Gastroesophageal sphincter (tissue), 4 donors: ENCODE measurements at places on chromosomes 16 and 17.
A peak's percentile ranks its signal among the peaks of the same experiment; 100 is the strongest.

DNA sequence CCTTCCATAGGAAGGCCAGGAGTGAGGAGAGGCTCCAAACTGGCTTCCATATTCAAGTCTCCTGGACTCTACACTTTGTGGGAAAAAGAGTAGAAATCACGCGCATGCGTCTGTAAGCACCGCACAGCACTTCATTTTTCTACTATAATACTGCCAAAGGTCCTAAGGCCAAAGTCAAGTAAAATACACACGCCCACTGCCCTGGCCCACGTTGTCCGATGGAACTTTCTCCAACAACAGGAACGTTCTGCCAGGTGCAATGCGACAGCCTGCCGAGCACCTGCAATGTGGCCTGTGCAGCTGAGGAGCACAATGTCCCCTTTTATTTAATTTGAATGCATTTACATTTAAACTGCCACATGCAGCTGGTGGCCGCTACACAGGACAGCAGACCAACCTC, 23.5 kb downstream of the DNASE1 start:
- ATAC-seq, result no peak

DNA sequence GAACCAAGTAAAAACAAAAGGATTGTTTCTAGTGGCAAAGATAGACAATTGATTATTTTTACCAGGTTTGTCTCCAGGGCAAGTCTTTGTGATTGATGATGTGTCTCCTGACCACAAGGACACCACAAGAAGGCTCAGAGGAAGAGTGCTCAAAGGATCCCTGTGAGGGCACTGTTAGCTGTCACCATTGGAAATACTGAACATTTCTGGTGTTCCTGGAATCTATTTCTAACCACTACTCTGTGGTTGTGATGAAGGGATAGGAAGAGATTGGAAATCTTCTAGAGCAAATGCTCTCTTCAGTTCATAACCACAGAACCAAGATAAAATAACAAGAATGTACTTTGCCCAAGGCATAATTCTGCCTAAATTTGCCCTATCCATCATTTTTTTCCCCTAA, 15.3 kb downstream of the RNF43 start:
- no peak for ATAC-seq

DNA sequence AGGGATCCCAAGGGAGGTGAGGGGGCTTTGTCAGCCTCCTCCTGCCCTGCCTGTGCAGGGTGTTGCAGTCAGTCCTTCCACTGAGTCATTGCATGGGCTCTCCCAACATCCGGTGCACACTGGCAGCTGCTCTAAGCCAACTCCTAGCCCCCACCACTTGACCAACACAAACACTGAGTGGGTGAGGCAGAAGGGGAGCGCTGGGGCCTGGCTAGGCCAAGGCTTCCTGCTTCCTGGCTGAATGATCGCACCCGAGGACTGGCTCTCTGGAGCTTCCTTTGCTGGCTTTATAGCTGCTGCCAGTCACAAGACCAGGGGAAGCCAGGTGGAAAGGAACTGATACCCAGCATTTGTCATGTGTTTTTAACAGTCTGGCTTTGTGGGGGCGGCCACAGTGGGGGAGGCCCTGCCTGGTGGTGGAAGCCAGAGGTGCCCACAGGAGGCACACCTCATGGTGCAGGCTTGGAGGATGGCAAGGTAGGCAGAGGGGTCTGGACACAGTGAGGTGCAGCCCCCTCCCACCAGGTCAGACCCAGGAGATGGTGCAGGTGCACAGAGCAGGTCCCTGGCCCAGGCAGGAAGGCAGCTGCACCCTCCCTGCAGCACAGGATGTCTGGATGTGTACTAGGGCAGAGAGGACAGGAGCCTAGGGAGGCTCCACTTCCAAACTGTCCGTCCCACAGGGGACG, 6.8 kb downstream of the MPG start:
- peak; percentile 89 for ATAC-seq

- ATAC-seq, result no peak
These were observed 24.3 kb downstream of the GOSR2 start for GRCh38 chr17:46947216-46947615.

DNA sequence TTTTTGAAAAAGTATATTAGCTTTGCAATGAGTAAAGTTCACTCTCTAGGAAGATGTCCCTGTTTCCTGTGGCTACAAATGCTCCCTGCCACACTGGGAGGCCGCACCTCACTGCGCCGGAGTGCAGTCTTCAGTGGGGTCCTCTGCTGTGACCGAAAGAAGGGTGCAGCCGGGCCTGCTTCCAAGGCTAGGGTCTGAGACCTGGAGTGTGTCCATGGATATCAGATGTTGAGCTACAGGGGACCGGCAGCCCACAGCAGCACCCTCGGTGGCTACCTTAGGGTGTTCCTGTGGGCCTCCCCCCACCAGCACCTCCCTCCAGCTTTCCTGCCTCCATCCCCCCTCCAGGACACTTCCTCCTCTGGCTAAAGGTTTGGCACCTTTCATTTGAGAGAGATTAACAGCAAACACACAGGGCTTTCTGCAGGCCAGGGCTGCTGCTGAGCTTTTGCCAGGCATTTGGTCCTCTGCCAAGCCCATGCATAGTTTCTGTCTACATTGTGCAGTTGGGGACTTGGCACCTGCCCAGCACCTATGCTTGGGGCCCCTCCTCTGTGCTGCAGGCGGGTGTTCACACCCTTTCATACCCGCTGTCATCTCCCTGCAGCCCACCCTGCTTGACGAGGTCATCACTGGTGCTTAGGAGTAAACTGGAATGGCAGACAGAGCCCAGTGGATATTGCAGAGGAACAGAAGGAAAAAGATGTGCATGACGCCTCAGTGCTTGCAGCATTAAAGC, 33.8 kb upstream of the CRISPLD2 start:
- peak; percentile 62 for ATAC-seq

DNA sequence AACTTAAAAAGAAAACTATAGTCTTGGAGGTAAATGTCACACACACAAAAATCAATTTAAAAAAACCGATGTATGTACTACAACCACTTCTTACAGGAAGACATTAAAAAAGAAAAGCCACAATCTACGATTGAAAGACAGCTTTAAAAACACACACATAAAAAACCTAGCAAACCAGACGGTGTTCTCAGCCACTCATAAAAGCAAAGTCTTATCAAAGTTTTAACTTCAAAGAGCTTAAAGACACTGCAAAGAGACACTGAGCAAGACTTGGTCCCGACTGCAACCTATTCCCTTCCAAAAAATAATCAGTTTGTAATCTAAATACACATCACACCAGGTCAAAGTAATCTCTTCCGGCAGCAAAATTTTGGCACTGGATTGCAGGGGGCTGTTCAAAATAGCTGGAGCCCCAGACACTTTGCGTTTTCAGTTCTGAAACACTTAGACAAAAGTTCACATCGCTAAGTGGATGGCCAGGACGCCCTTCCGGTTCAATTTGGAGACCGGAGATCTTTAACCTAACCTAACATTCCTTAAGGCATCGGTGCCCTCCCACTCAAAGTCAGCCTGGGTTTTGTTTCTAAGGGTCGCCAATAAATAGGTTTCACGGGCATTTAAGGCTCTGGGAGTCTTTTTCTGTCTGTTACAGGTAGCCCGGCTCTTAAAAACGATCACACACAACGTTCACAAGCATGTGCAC, 2.6 kb downstream of the ZCCHC14 start:
- no peak for ATAC-seq

DNA sequence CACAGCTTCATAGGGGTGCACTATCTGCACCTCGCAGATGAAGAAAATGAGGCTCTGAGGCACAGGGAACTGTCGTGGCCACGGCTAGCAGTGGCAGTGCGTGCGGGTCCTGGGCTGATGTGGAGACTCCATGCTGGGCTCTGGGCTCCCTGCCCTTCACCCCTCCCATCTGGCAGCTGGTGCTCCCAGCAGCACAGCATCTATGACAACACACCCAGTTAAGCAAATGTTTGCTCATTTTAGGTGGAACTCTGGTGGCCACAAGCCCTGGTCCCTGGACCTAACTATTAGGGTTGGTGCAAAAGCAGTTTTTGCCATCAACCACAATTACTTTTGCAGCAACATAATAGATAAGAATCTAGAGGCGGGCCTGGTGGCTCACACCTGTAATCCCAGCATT, 30.9 kb downstream of the IFT140 start:
- no peak for ATAC-seq
